Glomerular endothelial cell (primary cell): ENCODE measurements at places on chromosomes 11 and 22.

DNA sequence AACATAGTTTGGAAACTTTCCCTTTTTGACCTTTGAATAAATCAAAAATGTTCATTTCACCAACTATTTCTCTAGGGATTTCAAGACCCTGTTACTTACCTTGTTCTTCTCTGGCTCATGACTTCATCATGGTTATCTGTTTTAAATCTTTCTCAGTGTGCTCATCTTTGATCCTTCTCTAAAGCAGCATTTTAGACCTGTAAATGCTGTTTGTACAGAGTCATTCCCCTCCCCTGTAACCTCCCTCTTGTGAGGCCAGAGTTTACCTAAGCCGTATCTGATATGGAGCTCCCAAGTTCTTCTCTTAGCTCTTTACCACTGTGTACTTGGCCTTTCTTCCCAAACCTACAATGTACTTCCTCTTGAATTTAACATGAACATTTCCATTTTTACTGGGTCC, 56.0 kb downstream of the ACER3 start:
- DNase-seq, result no peak

DNA sequence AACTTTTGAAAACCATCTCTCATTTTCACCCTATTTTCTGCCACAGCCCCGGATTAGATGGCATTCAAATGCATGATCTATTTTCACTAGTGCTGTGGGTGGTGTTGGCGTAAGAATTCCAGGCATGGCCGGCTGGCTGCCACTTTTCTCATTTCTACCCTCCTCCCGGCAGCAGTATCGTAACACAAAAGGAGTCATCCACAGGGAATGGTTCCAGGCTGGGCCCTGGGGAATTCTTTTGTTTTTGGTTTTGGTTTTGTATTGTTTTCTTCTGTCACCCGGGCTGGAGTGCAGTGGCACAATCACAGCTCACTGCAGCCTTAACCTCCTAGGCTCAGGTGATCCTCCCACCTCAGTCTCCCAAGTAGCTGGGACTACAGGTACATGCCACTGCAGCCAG, 13.8 kb downstream of the JAML start:
- DNase-seq, result no peak

DNA sequence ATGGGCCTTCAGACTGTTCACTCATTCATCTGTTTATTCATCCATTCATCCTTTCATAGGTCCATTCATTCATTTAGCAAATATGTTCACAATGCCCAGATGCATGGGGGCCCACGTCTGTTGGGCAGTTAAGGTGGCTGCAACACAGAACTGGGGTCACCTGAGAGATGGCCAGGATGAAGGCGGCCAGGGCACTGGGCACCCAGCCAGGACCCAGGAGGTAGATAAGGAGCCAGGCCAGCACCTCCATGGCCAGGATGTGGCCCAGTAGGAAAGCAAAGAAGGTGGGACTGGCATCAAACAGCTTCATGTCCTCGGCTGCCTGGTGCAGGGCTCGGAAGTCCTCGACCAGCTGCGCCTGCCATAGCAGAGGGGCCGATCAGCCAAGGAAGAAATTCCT, 12.2 kb downstream of the FADS3 start:
- no peak for DNase-seq

- no peak for DNase-seq
Observed at GRCh38 chr11:107825875-107826274, 32.7 kb downstream of the SLC35F2 start.

GRCh38 chr11:44065161-44065661, 859 bp upstream of the ACCS start:
- no peak for DNase-seq

- DNase-seq, result no peak
Observed at GRCh38 chr11:125426818-125427528, 69.1 kb downstream of the FEZ1 start.

DNA sequence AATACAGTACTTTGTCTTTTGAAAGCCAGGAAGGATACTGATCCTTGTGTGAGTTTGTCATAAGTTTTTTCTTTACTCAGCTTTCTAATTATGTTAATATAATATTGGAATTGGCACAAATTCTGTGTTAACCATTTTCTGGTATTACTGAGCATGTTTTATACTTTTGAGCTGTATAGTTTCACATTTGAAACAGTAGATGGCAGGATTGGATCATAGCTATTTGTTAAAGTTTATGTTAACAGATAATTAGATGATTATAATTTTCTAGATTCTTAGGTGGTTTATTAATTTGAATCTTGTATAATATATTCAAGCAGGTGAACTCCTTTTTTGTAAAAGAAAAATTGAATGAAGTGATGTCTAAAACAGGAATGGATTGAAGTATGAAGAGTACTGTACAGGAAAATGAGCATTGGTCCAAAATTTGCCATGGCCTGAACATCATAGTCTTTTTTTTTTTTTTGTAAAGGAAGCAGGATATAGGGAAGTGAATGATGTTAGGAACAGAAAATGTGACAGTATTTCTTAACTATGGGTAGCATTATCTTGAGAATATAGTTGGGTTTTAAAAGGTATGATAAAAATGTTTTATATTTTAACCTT, 102.0 kb downstream of the CYP2R1 start:
- peak; percentile 22 for DNase-seq

GRCh38 chr11:69369945-69370344, 76.0 kb downstream of the MYEOV start:
- no peak for DNase-seq

DNA sequence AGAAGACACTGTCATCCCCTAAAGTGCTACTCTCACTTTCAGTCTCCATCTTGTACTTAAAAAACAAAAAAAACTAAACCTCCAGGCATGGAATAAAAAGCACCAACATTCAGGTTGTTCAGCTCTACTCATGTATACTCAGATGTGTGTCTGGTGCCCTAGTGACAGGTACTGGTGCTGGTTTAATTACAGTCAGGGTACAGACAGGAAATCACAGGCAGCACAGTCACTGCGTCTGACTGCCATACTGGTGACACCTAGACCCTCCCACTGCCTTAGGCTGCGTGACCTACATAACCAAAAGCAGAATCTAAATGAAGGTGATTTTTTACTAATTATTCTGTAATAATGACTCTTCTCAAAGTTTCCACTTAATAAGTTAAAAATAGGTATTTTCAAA, at the start of gene ARHGAP32:
ARHGAP32 (minus strand) TSS at position 176 of the 400 bp plus-strand sequence; CDS start at position 49, 127 bp downstream.
- no peak for DNase-seq

- no peak for DNase-seq
Observed at GRCh38 chr22:41198027-41198580, 7.0 kb upstream of the L3MBTL2 start.

DNA sequence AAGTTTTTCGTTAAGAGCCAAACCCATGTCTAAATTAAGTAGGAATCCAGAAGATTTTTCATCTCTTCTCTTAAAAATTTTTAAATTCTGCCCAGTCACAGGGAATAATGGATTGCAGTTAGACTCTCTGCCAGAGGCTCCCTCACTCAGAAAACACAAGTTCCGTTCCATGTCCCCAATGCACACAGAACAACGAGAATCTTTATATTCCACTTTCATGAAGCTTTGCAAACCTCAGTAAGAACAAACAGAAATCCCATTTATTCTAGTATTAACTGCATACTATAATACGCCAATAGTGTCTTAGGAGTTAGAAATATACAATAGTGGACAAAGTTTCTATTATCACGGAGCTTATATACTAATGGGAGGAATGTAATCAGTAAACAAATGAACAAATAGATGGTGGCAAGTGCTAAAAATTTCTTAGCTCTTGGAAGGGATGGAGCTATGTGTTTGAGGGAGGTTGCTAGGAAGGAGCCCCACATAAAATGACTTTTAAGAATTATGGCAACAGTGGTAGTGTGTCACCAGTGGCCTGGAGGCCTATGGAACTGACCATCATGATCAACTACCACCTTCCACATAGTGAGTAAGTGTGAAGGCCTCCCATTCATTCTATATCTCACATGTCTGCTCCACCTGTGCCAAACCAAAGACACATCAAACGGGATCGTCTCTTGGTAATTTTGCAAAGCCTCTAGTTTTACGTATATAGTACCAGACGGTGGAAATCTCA, 24.9 kb downstream of the PICALM start:
- no peak for DNase-seq

- DNase-seq, result no peak
Observed at GRCh38 chr11:20156280-20156875, 3.9 kb downstream of the DBX1 start.

GRCh38 chr22:45502215-45503049, at the start of gene FBLN1:
TSS of gene FBLN1 (plus strand) at chr22:45502883. CDS start at chr22:45502986, 103 bp downstream.
- DNase-seq, result no peak

- DNase-seq, result no peak
Observed at GRCh38 chr11:124424384-124424921, at the start of gene OR8B4. TSS of gene OR8B4 (minus strand) at chr11:124424871. CDS start at chr11:124424871, 0 bp downstream.

DNA sequence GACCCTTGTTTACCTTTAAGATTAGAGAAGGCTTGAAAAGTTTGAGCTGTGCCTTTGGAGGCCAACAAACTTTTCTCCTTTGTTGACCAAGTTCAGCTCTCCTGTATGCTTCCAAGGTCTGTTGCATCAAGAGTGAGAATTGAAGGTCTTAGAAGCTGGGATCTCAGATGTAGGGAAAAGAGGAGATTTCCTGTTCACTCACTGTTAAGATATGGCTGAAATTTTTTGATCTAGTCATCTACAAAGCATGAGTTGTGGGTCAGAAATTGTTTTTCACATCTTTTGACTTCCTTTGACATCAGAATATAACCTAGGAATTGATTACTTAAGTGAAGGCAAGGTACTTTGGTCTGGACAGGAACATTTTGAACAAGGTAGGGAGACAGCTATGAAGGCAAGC, 12.1 kb downstream of the OR51B4 start:
- DNase-seq, result no peak

GRCh38 chr22:46564084-46564714, 26.8 kb upstream of the CELSR1 start:
- no peak for DNase-seq

- DNase-seq, result no peak
Observed at GRCh38 chr11:75802913-75803820, 11.8 kb upstream of the UVRAG start.

GRCh38 chr22:23522623-23523251, 57.4 kb downstream of the IGLL1 start:
- no peak for DNase-seq

- DNase-seq, result no peak
Observed at GRCh38 chr22:39416319-39416718, 16.7 kb downstream of the TAB1 start.

- DNase-seq, result no peak
Observed at GRCh38 chr11:96197103-96197502, 145.9 kb downstream of the MAML2 start.

DNA sequence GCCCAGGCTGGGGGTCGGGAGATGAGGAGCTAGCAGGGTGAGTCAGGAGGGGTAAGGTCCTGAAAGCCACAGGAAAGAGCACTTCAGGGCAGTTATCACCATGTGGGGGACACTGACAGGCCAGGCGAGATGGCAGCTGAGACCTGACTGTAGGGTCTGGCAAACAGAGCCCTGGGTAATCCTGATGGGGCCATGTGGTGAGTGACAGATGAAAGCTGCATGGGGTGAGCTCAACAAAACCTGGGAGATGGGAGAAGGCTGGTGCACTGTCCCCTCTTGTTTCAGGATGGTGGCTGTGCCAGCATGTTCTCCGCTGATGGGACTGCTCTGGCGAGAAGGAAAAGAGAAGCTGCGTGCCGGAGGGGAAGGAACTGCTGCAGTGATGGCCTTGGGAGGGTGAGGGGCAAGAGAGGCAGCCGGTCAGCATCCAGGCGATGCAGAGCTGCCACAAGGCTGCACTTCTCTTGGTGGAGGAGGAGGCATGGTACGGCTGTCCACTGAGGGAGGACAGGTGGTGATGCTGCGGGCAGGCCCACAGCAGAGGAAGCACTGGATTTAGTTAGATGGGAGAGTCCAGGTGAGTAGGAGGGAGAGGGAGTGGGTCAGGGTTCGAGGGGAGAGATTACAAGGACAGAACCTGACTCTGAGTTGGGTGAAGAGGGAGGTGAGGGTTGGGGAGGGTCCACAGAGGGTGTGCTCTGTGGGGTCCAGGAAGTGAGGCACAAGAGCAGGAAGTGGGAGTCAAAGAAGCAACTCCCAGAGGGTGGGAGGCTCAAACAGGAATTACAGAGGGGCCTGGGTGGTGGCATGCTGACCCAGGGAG, 3.8 kb downstream of the TOP3B start:
- no peak for DNase-seq

- DNase-seq, result no peak
Observed at GRCh38 chr11:10640308-10640707, 53.2 kb downstream of the IRAG1 start.

GRCh38 chr22:31972180-31972579, 27.8 kb downstream of the YWHAH start:
- DNase-seq, result no peak

DNA sequence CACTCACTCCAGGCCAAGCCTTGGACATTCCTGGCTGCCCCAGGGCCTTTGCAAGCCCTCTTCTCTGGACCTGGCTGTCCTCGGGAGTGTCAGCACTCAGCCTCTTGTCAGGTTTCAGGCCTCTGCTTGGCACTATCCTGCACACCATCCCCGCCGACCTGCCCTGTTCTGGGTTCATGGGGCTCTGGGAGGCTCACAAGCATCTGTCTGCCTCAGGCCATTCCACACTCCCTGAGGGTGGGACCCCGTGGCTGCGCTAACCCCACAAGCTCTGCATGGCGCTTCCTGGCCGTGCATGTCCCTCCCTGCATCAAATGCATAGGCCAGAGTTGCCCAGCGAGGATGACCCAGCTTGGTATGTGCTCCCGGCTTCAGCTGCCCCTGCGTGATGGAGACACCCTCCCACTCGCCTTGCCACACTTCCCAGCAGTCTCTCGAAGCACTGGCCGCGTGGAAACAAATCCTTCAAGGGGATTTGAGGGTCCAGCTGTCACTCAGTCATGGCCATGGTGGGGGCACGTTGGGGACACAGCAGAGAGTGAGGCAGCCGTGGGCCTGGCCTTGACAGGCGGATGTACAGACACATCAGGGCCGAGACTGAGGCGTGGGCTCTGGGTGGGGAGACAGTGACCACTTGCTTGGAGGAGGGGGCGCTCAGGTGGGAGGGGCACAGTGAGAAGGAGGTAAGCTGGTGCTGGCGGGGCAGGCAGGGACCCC, 87.3 kb downstream of the KCNQ1 start:
- DNase-seq, result no peak

- no peak for DNase-seq
Observed at GRCh38 chr22:24219750-24220149, 25.1 kb downstream of the GGT5 start.

GRCh38 chr11:121762820-121763219, 310.1 kb upstream of the SORL1-AS1 start:
- no peak for DNase-seq

GRCh38 chr11:94734563-94735275, 33.4 kb upstream of the AMOTL1 start:
- no peak for DNase-seq
